ENCODE measurements at places on chromosomes 12 and 14.

- no peak for DNase-seq
These were observed 69.8 kb downstream of the ALG10B start for GRCh38 chr12:38386205-38386985.

DNA sequence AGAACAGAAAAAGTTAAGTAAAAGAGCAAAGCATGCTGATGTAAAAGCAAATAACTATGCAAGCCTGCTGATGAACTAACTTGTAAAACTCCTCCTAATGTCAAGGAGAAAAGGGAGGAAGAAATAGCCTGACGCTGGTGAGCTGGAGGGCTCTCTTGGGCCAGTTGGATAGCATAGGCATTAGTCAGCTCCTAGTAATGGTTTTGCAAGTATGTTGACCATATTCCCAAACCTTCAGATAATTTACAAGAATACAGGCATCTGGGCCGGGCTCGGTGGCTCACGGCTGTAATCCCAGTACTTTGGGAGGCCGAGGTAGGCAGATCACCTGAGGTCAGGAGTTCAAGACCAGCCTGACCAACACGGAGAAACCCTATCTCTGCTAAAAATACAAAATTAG lies 871.4 kb downstream of the C12orf50 start:
- DNase-seq, result no peak

DNA sequence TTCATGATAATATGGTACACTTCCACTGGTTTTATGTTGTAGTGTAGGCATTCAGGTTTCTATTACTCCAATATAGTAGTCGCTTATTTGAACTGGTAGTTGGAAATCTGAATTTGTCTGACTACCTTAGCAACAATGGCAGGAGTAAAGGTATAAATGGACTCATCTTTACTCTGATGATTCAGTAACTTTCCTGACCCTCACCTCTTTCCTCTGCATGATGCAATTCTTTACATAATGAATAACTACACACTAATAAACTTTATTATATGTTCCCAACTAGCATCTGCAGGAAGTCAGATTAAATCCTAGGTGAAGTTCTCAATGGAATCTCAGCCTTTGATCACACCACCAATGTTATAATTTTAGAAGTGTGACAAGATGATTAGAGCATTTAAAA lies 70.5 kb upstream of the ATP2B1 start:
- no peak for DNase-seq

DNA sequence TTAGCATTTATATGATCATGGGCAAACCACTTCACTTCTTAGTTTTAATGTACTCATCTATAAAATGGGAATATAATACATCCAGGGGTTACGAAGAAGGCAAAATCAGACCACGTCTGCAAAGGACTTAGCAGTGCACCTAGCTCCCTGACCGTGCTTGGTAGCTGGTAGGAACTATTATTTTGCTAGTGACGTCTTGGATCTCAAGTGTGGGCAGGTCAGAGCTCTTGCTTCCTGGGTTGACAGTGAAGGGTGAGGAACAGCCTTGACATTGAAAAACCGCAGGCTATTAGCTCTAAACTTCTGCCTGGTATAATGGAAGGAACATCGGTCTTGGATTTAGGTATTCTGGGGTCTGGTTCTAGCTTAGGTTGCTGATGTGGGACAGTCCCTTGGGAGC lies 89.3 kb upstream of the MED13L start:
- DNase-seq, result no peak

DNA sequence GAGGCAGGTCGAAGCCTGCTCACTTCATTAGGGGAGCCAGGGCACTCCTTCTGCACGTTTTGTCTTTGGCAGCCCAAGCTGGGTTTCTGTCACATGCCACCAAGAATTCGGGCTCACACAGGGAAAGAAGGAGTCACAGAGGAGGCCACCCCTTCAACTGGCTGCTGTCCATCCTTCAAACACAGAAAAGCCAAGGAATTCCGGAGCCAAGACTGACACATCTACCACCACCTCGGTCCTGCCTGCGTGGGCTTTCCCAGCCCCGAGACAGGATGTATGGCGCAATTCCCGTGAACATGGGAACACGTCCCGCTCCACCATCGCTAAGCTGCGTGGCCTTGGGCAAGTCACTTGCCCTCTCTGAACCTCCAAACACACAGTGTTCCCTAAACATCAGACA lies 70.4 kb downstream of the NCOR2 start:
- no peak for DNase-seq

DNA sequence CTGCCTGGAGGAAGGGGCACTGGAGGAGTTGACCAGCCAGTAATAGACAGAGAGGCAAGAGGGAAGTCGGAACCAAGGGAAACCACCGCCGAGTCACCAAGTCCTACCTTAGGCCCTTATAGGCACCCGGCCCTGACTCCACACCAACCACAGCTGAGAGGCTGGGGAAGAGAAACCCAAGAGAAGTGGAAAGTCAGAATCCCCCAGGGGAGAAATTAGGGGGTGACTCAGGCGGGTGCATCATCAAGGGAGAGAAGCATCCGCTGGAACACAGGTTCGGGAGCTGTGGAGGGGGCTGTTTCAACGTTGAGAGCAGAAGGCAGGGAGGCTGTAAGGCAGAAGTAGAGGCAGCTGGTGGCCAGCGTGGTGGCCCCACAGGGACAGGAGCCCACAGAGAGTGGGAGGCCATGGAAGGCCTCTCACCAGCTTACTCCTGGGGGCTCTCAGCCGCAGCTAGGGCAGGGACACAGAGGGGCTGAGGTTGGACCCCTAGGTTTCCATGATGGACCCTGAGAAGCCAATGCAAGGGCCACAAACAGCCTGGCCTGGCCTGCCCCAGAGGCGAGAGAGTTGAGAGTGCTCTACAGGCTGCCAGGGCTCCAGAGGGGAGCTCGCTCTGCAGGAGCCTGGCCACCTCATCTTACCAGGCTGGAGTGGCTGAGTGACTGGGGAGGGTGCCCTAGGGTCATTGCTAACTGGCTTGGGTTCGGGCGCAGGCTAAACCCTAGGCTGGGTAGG lies 1.4 kb upstream of the TRMT61A start:
- DNase-seq, result no peak

DNA sequence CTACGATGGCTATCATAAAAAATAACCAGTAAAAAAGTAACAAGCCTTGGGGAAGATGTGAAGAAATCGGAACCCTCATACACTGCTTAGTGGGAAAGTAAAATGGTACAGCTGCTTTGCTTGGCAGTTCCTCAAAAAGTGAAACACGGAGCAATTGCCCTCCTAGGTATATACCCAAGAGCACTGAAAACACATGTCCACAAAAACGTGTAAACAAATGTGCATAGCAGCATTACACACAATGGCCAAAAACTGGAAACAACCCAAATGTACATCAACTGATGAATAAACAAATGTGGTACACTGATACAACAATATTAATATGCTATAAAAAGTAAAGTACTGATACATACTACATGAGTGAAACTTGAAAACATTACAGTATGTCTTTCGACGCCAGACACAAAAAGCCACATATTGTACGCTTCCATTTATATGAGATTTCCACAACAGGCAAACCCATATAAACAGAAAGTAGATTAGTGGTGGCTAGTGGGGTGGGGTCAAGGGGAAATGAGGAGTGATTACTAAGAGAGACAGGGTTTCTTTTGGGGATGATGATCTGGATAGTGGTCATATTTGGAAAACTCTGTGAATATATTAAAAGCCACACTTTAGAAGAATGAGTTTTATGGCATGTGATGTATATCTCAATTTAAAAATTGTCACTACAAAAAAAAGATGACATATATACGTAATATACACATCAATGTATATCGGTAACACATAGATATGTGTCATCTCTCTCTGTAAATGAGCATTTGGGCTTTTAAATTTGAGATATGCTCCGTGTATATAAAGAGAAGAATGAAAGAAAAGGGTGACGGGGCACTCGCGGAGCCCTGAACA lies 996 bp downstream of the SLC41A2 start:
- DNase-seq, result no peak

- peak; percentile 68 for DNase-seq
These were observed 30.6 kb upstream of the RPLP0 start for GRCh38 chr12:120231316-120232011.

- no peak for DNase-seq
These were observed 2.3 kb downstream of the DLK1 start for GRCh38 chr14:100728962-100729361.

GRCh38 chr14:35122696-35123387 lies 490 bp downstream of the PRORP start:
- no peak for DNase-seq

GRCh38 chr14:76760331-76761135 lies 735 bp upstream of the VASH1 start:
- no peak for DNase-seq

DNA sequence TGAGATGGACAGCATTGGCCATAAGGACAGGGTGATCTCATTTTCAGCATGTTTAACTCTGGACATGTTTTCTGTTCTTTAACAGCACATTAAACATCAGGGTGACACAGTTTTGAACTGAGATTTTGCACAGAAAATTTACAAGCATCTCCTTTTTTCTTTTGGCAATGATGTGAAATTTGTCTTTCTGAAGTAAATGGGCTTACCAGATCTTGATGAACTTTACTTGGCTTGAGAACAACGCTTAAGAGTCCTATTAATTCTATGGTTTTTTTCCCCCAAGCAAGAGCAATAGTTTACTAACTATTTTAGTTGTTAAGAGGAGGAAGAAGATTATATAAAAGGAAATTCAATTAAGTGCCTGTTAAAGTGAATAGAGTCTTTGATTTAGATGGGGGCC lies 491.0 kb downstream of the SNAPC1 start:
- DNase-seq, result no peak

DNA sequence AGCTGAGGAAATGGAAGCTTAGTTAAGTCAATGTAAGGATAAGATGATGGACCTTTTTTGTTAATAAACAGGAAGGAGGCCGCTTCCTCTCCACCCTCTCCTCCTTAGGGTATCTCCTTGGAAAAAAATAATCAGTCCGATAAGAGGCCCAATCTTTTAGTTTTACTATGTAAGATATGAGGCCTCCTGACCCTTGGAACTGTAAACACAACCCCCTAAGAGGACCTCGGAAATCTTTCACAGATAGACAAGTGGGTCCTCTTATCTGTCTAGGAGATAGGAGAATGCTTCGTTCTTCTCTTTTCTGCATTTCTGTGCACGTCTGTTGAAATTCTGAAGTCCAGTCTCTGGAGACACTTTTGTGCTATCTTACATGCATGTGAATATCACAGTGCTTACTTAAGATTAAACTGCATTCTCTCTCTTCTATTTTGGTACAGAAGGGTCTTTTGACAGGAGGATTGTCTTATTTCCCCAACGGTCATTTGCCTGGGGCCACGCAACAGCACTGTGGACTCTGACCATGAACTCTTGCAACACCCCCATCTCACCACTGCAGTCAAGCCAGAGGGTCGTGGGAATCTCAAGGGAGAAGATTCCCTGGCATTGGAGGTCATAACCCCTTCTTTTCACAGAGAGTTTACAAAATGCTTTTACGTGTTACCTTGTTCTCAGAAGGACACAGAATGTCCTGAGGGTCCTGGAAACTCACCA lies 313.0 kb upstream of the RTL1 start:
- DNase-seq, result no peak

DNA sequence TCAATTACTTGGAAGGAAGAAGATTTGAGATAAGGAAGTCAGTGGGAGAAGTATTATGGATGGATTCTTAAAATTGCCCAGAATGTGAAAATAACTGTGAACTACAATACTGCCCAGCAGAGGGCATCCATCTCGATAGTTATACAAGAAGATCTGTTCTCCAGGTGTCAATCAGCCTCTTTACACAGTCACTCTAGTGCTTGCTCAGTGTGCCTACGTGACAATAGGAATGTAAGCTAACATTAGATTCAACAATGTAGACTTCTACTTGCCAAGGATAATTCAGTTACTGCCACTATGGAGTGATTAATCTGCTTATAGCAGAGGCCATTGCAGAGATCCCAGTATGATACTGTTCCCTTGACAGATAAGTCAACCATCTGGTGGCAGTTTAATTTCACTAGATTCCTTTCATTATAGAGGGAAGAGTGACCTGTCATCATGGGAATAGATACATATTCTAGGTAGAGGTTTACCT lies 10.6 kb upstream of the MAP4K5 start:
- DNase-seq, result peak; percentile 75

GRCh38 chr14:60133487-60133886 lies 31.7 kb downstream of the DHRS7 start:
- no peak for DNase-seq

DNA sequence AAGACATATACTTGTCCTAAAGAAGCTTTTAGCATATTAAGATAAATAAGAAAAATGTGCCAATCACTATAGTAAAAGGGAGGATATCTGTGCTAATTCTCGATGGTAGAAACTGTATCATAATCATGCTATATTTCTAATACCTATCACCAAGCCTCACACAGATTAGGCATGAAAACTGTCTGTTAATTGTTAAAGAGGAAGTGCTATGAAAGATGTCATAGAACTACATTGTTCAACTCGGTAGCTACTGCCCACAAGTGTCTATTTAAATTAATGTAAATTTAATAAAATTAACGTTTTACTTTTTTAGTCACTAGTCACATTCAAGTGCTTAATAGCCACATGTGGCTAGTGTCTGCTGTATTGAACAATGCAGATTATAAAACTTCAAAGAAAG lies 77.5 kb upstream of the KICS2 start:
- no peak for DNase-seq

DNA sequence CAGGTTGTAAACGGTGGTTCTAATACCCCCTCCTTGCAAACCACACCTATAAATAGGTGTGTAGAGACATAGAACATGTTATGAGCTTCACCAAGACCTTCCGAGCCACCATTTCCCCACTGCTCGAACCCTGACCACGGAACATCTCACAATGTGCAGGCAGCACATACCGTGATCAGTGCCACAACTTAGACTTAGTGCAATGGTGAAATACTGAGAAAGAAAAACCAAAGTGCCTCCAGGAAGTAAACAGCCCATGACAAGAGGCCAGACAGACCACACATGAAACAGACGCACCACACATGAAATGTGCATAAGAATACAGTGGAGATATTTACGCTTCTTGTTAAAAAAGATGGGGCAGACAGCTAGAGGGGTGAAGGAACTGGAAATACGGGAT lies 166.9 kb upstream of the CCND2 start:
- DNase-seq, result no peak

DNA sequence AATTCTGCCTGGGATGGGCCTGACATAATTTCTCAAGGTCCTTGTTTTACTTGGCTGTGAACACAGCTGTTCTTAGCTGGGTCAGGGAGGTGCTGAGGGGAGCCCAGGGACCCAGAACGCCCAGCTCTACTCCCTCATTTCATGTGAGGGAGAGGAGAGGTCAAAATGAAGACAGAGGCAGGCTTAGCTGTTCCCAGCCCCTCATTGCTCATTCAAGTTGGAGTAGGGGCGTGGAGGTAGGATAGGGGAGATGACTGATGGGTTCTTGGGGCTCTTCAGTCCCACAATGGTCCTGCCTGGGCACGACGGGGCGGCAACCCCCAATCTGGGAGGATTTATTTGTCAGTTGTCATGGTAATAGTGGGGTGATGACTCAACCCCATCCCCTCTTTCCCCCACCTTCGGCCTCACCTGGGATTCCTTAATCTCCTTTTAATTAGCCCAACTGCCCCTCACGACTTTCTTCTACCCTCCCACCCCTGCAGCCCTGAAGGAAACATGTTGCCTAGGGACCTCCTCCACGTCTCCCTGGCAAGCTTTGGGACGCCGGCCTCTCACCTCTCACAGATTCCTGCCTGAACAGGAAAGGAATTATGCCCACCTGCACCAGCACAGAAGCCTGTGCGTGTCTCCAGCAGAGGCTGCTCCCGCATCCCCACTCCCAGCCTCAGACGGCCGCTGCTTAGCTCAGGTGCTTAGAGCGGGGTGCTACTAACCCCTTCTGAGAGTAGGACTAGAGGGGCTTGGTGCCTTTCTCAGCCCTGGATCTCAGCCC lies 10.2 kb downstream of the SPRYD3 start:
- no peak for DNase-seq

- DNase-seq, result no peak
These were observed 20.6 kb downstream of the OTUB2 start for GRCh38 chr14:94046696-94047250.

GRCh38 chr12:118773956-118774723 lies 207.2 kb upstream of the SRRM4 start:
- peak; percentile 96 for DNase-seq
